ENCODE measurements at places on chromosomes 16 and 17.

DNA sequence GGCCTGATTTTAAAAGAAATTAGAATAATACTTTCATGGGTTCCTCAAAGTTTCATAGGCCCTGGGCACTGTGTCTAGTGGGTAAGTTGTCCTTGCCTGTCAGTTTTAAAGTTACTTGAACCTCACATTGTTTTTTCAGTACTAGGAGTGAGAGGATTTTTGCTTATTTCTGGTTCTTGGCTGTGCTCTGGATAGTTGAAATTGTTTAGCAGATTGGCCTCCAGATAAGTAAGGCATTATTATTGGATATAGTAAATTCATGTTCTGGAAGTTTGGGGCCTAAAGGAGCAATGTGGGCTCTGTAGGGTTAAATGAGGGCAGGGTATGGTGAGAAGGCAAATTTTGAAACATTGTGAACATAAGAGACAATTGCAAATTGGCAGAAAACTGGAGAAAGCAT is 78.5 kb downstream of the WNT3 start:
- no peak for DNase-seq

GRCh38 chr16:57446531-57447185 is 527 bp downstream of the CIAPIN1 start:
- DNase-seq, result no peak

DNA sequence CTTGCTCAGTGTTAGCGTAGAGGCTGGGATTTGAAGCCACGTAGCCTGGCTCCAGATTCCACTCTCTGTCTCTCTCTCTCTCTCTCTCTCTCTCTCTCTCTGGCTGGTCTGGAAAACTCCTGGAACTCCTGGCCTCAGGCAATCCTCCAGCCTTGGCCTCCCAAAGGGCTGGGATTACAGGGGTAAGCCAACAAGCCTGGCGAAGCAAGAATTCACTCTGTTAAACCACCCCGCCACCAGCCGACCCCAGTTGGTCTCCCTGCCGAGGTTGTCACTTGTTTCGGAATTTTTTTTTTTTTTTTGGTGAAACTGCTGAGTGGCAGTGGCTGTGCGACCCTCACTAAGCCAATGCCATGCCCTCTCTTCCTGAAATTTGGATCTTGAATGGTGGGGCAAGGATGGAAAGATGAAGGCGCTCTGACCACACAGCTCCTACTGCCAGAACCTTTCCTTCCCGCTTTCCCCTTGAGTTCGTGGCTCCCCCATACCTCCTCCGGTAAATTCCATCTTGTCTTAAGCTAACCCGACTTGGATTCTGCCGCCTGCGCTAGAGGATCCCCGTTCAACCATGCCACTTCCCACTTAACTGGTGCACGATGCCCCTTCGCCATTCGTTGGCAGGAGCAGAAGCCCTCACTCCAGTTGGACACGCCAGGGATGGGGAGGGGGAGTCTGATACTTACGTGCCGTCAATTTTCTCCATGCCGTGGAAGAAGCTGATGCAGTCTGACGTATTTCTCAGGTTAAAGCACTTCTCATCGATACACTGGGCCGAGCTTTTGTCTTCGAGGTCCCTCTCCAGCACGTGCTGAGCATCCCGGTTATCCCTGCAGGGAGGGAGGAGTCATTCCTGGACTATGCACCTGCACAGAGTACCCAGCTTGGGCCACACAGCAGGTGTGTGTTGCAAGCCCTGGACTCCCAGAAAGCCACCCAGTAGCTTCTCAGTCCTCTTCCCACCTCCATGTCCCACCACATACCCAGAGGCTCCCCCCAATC is 13.1 kb downstream of the TEKT5 start:
- no peak for DNase-seq

- no peak for DNase-seq
Observed at GRCh38 chr17:29140051-29140621, 40.1 kb downstream of the MYO18A start.

DNA sequence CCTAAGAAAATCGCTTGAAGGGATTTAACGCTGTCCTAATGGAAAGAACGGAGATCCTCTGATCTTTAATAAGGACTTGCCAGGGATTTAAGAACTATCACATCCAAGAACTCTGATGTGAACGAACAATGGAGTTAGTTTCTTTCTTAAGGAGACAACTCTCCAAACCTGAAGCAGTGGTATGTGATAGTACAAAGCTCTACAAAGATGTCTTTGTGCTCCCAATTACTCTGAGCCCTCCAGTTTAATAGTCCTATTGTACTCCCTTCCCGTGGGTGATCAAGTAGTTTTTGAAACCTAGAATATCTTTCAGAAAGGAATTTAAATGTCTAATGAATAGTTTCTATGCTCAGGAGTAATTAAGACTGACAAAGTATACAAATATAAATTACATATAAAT is 123.8 kb downstream of the FTO start:
- DNase-seq, result no peak

- DNase-seq, result no peak
Observed at GRCh38 chr16:66568355-66568754, 2.1 kb downstream of the CMTM1 start.

DNA sequence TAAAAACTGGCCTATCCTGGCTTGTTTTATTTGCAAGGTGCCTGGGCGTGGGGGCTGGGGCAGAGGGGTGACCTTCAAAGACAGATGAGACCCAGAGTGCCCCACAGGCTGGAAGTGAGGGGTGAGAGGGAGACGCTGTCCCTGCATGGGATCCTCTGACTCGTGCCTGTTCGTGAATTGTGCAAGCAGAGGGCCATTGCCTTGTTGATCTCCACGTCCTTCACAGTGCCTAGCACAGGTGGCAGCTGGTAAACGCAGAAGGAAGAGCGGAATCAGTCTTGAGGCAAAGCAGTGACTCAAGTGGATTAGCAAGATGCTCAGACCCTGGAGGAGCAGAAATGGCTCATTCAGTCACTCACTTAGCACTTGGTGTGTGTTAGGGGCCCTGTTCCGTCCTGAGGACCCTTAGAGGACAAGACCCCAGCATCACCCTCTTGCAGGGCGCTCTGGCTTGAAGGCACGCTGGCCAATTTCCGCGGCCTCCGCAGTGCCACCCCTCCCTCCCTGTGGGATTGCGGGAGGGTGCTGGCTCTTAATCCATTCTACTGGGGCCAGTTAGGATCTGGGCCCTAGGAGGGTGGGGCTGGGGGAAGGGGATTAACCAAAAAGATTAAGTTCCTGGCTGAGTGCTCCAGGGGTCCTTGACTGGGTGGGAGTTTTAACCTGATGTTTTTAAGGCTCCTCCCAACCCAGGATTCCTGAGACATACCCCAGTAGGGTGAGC is 151.2 kb downstream of the CCDC182 start:
- no peak for DNase-seq

GRCh38 chr16:75029854-75030253 is 31.0 kb downstream of the ZNRF1 start:
- DNase-seq, result no peak

GRCh38 chr16:12120982-12121652 is 144.6 kb downstream of the SNX29 start:
- no peak for DNase-seq

- DNase-seq, result no peak
Observed at GRCh38 chr17:64520359-64520758, 13.6 kb downstream of the CEP95 start.

- DNase-seq, result no peak
Observed at GRCh38 chr17:62121025-62121730, 56.1 kb upstream of the MED13 start.

DNA sequence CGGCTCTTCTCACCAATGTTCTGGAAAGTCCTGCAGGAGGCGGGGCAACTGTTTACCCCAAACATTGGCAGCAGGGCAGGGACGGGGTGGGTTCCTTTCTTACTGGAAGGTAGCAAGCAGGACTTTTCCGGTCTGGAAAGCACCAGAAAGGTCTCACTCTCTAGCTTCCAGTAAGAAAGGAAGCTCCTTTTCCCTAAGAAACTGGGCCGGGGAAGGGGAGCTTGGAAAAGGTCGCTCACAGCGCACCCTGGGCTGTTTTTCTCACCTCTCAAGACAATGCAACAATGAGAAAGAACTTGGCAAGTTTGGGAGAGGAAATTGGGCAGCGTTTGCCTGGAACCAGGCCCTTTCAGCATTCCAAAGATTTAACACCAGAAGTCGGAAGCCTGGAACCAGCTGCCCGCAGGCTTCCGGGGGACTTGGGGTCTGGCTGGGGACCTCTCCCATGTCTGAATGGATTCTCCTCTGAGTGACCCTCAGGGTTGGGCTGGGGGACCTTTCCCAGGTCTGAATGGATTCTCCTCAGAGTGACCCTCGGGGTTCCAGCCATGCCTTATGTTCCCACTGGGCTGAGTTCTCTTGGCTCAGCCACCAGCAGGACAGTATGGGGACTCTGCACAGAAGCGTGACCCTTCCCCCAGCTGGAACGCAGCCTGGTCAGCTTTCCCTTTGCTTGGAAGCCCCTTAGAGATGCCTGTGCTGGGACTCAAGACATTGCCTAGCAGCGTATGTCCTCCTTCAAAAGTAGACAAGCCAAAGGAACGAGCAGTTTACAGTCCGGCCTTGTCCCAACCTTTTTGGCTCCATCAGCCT is 166.5 kb upstream of the PLCG2 start:
- DNase-seq, result no peak

DNA sequence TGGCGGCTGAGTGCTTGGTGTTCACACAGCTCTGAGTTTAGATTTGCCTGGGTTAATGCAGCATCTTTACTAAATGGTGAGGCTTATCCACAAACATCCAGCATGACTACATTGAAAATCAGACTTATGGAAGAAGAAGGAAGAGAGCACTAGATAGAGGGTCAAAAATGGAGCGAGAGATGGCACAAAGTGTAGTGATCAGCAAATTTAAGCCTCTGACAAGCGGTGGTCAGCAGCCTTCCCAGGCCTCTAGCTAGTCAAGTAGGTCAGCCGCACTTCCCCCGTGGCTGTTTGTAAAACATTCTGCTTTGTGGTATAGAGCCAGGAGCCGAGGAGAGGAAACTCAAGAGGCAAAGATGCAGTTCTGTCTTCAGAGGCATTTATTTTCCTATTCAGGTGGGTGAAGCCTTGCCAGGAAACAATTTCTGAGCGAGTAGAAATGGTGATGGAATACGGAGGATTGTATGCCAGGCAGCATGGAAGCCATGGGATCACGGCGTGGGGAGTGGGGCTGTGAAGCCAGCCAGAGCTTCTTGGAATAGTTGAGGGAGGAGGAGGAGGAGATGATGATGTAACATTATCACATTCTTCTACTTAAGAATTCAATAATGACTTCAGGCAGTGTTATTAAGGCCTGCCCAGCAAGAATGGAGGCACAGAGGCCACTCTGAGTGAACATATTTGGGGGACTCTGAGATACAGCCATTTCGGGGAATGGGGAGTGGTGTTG is 118.9 kb downstream of the MSI2 start:
- DNase-seq, result no peak

DNA sequence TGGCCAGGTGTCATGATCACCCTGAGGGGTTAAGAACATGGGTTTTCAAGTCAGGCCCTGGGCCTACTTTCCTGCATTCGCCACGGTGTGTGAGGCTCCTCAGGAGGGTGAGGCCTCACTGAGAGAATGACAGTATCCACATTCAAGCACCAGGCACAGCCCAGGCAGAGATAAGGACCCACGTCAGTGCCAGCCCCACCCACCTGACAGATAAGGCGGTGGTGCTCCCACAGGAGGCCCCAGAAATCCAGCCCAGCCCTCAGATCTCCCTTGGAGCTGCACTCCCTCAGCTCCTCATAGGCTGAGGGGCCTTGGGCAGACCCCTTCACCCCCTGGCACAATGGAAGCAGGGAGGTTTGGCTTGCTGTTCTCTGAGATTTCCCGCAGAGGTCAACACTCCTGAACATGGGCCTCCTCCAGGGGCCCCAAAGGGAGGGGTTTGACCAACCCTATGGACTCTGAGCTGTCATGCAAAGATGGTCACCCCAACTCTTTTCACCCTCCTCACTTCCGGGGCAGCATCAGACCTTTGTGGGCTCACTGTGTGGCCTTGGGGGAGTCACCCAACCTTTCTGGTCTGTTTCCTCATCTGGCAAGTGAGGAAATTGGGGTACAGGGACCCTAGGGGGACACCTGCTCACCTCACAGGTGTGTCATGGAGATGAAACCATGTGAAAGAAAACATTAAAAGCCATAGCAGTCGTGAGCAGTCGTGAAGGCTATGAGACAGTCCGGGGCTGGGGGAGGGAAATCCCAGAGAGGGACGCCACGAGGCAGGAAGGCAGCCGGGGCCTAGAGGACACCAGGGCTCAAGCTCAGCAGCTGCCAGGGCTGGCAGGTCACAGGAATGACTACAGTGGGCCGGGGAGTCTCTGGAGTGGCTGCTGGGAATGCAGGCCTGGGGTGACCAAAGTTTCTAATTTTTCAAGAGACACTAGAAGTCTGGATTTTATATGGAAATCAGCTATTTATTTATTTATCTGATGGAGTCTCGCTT is 15.4 kb downstream of the PLLP start:
- no peak for DNase-seq

DNA sequence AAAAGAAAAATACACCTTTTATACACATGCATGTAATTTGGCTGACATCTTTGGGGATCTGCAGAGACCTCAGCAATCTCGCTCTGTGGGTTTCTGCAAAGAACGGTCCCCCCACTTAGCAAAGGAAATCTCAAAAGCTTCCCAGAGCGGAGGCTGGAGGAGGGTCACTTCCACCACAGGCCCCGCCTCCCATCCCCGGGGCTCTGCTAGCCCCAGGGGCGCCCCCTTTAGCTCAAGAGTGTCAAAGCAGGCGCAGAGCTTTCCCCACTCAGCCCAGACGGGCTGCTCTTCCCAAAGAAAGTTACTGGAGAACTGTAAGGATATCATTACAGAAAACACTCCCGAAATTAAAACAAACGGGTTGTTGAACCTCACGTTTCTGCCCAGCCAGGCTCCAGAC is 11.4 kb downstream of the SLC13A5 start:
- no peak for DNase-seq

DNA sequence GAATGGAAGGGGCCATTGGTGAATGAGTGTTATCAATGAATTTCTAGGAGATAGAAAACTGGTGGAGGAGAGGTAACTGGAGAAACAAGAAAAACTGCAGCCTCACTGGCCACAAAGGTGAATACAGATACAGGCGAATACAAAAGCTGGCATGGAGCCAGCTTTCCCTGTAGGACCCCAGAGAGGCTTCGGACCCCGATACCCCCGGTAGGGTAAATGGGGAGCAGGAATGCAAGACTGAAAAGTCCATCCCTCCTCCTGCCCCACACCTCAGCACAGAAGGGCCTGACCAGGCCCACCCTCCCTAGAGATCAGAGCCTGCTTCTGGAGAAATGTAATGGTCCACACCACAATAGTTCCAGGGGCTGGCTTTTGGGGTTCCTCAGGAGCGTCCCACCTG is 4.9 kb upstream of the MYLK3 start:
- DNase-seq, result no peak

GRCh38 chr17:36623281-36623680 is 21.9 kb downstream of the MRM1 start:
- no peak for DNase-seq
